8988T (cell line): ENCODE measurements at places on chromosomes 2 and 18.

DNA sequence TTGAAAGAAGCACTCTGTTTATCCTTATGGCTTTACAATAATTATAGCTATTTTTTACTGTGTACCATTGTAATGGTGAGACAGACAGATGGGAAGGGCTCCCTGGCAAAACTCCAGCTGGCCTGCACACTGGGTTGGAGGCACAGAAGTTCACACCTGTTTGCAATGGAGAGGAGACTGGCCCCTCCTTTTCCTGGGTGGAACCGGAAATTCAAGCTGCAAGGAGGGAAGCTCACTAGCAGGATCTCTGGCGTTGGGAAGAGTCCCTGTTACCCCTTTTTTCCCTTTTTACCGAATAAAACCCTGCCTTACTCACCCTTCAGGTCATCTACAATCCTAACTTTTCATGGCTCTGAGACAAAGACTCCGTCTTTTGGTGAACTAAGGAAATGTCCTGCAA, 100.3 kb upstream of the TFPI start:
- no peak for DNase-seq

- DNase-seq = no peak
Observed at GRCh38 chr2:240207661-240208060, 67.2 kb upstream of the OTOS start.

DNA sequence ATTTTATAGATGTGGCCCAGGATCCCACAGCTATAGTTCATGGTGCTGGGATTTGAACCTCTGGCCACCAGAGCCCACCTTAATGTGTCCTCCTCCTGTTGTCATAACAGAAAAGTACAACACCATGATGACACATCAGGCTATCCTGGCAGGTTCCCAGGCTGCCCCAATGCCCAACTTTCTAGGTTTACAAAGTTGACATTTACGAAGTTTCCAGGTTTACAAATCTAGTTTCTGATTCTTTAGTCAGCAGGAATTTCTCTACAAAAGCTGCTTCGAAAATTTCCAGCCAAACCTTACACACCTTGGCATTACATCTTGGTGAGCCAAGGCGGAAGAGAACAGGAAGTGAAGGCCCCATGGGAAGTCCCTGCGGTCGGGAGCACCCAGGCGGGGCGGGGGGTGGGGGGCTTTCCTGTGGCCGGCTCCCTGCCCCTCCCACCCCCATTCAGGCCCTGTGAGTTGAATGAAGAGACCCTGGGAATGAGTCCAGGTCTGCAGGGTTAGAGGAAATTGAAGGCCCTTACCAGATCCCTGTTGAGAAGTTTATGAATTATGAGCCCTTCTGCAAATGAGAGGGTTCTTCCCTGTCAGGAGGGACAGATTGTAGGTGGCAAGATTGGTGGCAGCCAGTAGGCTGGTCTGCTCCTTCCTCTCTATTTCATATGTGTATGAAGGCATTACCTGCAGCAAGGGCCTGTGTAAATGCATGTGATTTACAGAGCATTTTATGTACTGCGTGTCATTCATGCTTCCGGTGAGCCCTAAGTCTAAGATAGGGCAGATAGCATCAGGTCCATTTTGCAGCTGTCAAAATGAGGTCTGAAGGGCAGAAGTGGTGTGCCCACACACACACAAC, 11.1 kb upstream of the IL1RN start:
- no peak for DNase-seq

DNA sequence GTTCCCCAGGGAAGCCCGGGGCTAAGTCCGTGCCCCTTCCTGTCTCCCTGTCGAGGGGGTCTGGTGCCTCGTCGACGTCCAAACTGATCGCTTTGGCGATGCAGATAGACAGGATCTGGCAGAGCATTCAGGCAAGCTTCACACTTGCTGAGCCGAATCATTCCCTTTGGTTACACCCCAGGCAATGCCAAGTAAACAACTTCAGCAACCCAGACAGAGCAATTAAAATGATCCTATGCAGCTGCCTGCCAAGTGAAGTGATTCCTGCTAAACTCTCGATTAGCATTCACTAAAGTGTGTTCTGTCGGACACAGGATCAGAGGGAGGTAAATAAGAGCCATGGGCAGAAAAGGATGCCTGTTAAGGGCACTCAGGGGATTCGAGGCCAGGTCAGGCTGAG, 108.2 kb upstream of the RAB12 start:
- no peak for DNase-seq

GRCh38 chr18:75160364-75160763, 48.6 kb downstream of the PTGR3 start:
- DNase-seq = no peak

DNA sequence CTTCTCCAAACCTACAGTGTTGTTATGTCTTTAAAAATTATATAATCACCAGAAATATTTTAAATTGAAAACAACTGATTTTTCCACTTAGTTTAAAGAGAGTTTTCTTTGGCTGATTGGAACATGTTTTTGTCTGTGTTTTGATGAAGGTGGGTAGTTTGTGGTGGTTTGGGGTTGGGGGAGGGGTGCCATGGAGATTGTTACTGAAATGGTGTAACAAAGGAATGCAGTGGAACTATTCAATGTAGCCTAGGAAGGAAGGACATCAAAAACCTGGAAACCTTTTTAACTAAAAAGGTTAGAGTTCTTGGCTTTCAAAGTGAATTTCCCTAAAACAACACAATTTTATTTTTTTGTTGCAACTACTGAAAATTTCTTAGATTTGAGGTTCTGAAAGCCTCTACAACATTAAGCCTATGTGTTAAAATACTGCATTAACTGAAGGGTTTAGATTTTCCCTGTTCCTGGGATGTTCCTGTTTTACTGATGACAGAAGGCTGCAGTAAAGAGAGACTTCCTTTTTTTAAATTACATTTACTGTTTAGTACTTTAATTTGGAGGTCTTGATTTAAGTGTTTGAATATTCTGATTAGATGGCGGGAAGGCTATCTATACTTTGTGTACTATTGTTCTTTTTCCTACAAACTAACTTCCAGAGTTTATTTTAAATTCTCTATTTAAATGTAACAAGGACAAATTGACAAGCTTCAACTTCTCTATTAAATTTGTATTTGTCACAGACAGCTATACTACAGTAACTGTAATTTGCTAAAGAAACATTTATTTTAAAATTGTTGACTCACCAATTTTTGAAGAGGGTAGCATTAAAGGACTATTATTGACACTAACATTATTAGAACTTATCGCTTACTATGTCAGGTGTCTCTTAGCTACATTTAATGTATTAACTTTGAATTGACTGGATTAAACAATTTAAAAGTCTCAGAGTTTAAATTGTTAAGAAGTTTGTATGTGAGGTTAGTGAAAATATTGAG, 87.7 kb downstream of the LIMS1 start:
- no peak for DNase-seq

DNA sequence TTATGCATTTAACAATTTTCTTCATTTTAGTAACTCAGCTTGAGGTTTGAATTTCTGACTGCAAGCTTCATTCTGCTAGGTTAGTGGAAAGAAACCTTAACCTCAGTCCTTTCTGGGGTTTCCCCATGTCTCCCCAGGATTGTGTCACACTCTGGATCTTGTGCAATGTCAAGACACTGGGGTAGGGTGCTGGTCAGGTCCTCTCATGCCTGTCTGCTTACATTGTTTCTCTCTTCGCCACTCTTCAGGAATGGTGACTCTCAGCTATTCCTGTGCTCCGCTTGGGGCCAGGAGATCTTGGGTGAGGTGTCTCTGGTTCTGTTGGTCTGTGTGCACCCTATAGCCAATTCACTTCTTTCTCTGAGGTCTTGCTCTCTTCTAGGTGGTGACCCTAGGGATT, 23.9 kb downstream of the CTLA4 start:
- no peak for DNase-seq

DNA sequence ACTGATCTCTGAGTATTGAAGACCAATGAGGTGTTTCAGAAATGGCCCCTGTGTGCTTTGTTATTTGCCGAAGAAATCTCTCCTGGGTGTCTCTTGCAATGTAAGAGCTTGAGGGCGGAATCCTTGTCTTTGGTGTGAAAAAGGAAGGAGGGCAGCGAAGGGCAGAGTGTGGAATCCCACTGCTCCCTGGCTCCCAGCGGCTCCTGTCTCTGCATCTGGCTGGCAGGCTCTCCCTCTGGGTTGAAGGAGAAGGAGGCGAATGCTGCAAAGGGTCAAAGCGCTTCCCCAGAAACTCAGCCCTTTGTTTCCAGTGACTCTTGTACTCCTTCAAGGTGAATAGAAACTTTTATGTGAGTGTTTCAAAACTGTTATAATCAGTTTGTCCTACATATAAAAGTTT, 457.5 kb downstream of the CNTNAP5 start:
- DNase-seq = no peak

- peak; percentile 45 for DNase-seq
Observed at GRCh38 chr18:21599585-21600525, 649 bp downstream of the ESCO1 start.

GRCh38 chr18:29028560-29028959, 851.6 kb upstream of the CDH2 start:
- no peak for DNase-seq

DNA sequence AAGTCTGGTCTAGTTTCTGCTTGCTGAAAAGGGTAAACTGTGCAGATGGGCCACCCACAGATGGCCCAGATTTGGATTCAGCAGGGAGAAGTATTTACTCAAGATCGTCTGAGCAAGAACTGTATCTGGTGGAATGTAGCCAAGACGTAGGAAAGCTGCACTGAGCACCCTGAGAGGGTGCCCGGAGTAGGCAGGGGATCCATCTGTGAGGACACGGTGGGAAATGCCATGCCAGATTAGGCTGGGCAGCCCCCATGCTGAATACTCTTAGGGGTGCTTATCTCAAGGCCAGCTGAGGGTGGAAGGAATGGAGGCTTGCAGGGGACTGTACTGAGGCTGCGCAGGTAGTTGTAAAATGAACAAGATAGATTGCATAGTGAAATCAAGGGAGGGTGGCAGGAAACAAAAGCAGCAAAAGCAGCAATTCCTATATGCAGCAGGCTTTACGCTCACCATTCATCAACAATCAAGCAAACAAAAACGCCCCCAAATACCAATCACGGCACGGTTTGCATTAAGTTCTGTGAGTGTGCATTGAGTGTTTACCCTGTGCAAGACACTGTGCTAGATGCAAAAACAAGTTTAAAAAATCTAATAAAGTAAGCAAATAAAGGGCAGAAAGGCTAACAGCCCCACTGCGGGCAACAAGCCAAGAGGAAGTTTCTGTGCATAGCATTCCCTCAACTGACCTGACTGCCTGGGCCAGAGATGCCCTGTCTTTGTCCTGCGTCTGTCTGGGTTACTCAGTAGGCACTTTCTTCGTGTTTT, 32.2 kb upstream of the LPIN2 start:
- no peak for DNase-seq

GRCh38 chr2:111634050-111634794, 249.8 kb downstream of the ANAPC1 start:
- no peak for DNase-seq

DNA sequence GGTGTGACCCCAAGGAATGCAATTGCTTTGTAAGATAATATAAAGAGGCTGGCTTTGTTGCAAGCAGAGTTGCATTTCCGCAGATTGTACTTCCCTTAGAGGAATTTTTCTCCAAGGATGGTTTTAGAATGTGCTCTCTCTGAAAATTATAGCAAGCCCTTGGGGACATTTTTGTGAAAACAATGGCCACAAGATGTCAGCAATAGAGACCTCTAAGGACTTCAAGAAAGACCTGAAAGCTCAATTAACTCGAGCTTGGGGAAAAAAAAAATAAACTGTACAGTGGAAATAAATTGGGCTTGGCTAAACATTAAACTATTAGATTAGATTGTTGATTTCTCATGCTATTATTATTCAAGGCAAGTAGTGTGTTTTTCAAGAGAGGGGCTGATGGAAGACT, 81.3 kb upstream of the KYNU start:
- DNase-seq = no peak

GRCh38 chr2:218009765-218010139, 7.0 kb upstream of the TNS1 start:
- no peak for DNase-seq

DNA sequence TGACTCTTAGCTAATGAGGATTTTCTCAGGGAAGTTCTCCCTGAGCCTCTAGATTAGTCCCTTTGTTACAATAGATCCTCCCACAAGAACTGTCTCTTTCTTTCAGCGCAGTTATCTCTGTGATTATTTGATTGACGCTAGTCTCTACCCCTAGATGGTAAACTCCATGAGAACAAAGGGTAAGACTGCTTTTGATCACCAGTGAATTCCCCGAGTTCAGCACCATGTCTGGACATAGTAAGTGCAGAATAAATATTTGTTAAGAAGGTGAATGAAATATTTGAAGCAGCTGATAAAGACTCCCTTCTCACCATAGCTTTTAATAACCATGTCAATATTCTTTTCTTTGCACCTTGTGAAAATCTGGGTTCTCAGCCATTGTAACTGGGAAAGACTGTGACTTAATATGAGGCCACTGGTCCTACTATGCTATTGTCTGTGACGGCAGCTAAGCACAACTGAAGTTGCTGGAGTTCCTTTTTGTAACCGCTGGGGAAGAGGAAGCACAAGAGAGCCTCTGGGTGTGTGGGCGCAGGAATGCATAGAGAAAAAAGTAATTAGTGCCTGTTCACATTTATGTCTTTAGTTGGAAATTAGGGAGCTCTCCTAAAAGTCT, 214.7 kb downstream of the TGIF1 start:
- no peak for DNase-seq

GRCh38 chr2:49291619-49292018, 137.3 kb upstream of the FSHR start:
- no peak for DNase-seq

DNA sequence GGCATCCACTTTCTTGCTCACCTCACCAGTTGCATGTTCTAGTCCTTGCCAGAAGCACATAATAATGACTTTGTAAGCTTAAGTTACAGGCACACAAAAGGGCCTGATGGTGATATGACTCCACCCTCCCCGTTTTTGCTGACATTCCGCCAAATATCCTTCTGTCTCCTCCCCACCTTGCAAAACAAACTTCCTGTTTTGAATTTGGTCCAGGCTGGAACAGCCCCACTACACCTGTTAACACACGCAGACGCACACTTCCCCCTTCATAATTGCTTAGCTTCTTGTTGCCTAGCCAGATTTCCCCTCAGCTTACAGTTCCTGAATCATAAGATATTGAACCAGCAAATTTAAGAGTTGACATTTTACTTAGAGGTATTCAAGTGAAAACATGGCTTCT, at the start of gene MGAT5:
TSS of gene MGAT5 (plus strand) at position 269 of the 400 bp plus-strand sequence. CDS start 332 bp downstream, outside the sequence.
- DNase-seq = no peak

DNA sequence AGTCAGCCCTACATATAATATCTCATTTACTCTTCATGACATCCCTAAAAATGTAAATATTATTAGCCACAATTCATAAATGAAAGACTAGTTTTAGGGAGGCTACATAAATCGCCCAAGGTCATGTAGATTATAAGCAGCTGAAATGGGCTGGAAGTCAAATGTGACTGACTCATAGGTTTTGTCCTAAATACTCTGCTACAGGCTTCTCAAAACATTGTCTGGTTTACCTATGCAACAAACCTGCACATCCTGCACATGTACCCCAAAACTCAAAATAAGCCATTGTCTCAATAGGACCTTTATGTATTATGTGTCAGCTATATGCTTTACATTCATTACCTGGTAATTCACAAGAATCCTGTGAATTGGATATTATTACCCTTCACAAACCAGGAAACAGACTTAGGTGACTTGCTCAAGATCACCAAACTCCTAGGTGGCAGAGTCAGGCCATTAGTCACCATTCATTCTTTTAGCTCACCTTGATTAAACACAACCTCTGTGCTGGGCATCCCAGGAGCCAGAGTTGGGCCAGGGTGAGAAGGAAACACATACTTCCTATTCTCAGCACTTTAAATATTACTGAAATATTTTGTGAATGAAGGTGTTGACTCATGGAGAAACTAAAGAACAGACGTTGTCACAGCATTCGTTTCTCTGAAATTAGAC, 69.4 kb upstream of the CPO start:
- no peak for DNase-seq
